ENCODE measurements at places on chromosomes 3 and 15.

GRCh38 chr15:64686130-64686735 lies 89.2 kb downstream of the RBPMS2 start:
- no peak for DNase-seq

DNA sequence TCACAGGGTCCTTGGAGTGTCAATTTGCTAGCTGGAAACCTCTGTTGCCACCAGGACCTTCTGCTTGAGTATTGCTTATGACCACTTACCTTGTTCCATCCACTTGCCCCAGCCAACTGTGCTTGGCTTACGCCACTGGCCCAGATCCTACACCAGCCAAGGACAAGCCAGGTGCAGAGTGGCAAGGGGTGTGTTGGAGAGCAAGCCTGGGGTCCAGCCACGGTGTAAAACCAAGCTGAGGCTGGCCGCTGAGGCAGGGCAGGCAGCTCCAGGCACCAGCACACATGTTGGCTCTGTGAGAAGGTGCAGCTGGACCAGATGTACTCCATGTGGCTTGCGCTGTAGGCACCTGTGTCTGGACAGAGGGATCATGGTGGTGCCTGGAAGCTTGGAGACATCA lies 248.2 kb downstream of the UNC13C start:
- DNase-seq = no peak

DNA sequence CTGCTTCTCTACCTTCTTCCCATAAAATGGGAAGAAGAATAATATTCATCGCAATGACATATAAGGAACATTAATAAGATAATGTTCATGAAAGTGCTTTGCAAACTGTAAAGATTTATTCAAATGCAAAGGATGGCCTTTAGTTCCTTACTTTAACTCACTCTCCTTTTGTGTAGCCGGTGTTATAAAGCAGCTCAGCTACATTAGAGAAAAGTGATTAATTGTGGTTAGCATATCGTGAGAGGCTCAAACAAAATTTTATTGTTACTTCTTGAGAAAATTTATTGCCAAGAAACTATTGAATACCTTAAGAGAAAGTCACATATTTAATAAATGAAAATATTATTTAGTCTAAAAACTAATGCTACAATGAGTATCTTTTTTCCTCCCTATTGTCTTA lies 250.7 kb upstream of the NR2E3 start:
- no peak for DNase-seq

DNA sequence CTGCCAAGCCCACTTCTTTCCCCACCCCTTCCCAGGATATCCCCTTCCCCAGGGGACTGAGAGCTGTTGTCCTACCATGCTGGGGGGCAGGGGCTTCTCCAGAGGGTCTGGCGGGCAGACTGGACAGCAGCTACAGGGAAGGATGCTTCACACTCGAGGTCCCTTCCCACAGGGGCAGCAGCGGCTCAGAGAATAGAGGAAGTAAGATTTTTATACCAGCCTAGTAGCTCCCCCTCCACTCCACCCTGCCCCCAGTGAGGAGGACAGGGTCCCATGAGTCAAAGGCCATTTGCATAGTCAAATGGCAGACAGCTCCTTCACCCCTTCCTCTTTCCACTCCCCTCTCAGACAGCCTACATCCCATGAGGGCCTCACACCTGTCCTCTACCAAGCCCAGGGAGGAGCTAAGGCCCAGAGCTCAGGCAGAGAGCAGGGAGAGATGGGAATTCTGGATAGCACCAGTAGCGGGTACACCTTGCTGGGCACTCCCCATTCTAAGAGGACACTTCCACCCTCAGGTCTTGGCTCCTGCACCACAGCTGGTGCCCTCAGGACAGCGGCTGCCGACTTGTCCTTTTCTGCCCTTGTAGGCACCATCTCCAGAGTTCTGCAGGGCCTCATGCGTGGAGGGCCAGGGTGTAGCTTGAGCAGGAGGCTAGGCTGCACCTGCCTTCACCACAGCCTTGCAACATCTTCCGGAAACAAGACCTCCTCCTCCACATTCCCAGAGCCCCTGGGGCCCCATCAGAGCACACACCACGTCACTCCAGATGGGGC lies at the start of gene TLR9:
TSS of gene TLR9 (minus strand) at position 194 of the 777 bp plus-strand sequence. CDS start at position 78, 116 bp downstream.
- DNase-seq = no peak

DNA sequence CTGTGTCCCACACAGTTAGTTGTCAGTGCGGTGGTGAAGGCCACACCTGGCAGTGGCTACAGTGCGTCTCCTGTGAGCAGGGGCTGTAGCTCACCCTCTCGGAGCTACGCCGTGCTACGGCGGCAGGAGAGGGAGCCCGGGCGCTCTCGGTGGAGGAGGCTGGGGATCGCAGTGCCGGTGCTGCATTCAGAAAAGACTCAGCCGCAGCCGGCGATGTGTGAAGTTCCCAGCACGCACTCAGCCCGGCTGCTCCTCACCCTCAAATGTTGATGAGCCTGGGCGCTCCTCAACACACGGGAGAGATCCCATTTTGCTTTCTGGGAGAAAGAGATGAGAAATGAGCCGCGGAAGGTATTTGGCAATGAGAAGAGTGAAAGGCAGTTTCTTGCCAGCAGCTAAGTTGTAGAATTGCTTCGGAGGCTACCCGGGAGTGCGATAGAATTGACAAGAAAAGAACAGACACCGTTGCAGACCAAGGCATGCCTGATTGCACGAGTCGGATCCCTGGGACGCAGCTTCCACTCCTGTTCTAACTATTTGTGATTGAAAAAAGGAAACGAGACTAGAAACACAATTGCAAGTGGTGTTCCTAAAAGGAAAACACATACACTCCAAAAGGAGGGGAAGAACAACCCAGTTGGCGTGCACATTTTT lies at the start of gene UNC13C:
TSS of gene UNC13C (plus strand) at position 189 of the 654 bp plus-strand sequence. CDS start 34,463 bp downstream, outside the sequence.
- DNase-seq = no peak

GRCh38 chr3:78647726-78648125 lies 1120.1 kb downstream of the ROBO1 start:
- no peak for DNase-seq

- no peak for DNase-seq
Observed at GRCh38 chr15:101441696-101442095, 47.8 kb downstream of the PCSK6 start.

GRCh38 chr3:10852066-10852808 lies 36.2 kb downstream of the SLC6A11 start:
- no peak for DNase-seq

DNA sequence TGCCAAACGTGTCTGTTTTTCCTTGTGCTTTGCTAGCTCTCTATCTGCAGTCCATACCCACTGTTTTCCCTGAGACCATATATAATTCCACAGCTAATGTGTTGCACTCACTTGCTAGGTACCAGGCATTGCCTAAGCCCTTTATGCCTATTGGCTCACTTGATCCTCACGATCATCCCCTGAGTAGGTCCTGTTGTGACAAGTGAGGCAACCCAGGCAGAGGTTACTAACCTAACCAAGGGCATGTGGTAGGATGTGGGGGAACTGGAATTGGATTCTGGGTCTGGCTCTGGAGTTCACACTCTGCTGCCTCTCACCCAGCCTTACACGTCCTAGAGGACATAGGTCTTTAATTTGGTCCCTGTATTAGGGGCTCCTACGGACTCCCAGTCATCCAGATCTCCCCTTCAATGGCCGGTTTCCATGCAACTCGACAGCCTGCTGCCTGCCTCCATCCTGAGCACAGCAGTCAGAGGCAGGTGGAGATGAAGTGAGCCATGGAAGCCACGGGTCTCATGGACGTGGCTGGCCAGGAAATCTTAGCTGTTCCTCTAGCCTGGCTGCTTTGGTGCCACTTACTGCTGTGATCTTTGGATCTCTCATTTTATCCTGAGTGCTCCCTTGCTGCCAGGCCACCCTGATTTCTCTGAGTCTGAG lies 38.9 kb upstream of the MYZAP start:
- no peak for DNase-seq

DNA sequence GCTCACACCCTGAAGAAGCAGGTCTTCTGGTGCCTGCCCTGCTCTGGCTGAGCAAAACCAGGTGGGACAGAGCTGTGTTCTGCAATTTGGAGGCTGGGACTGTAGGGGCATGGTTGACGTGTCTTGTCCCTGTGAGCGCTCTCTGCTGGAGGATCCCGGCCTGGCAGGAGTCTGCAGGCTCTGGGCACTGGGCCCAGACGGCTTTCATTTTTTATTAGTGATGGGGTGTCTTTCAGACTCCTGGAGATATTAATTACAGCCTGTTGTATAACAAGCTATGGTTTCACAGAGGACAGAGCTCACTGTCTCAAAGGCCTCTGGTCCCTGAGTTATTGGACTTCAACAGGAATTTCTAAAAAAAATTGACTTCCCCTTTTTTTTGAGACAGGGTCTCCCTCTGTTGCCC lies 29.5 kb upstream of the ZNF710 start:
- DNase-seq = peak; percentile 55

All from 8988T (cell line).